WTC11 (cell line): ENCODE measurements at places on chromosomes 1 and 21.

- no peak for DNase-seq
Observed at GRCh38 chr1:158020259-158020885, 26.9 kb downstream of the KIRREL1 start.

- no peak for DNase-seq
Observed at GRCh38 chr1:58515794-58516401, 30.6 kb downstream of the OMA1 start.

- DNase-seq, result no peak
Observed at GRCh38 chr1:41720861-41721410, 197.8 kb downstream of the HIVEP3 start.

GRCh38 chr1:118223426-118223825 is 38.4 kb upstream of the SPAG17 start:
- DNase-seq, result peak; percentile 64

GRCh38 chr1:222037720-222038119 is 295.8 kb upstream of the DUSP10 start:
- DNase-seq, result no peak

GRCh38 chr21:15414057-15414456 is 315.7 kb upstream of the USP25 start:
- no peak for DNase-seq

- DNase-seq, result no peak
Observed at GRCh38 chr1:183480971-183481441, 8.7 kb downstream of the SMG7 start.

GRCh38 chr21:42395905-42396651 is at the start of gene TMPRSS3:
Gene TMPRSS3 (minus strand): TSS chr21:42396052. CDS start chr21:42395417, 635 bp downstream.
- DNase-seq, result no peak

DNA sequence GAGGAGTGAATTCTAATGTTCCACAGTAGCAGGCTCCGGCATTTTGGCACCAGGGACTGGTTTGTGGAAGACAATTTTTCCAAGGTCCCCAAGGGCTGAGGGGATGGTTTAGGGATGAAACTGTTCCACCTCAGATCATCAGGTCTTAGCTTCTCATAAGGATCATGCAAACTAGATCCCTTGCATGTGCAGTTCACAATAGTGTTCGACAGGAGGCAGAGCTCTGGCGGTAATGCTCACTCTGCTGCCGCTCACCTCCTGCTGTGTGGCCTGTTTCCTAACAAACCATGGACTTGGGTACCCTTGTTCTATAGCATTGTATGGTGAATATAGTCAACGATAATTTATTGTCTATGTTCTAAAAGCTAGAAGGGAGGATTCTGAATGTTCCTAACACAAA is 16.6 kb downstream of the CRNN start:
- DNase-seq, result no peak

DNA sequence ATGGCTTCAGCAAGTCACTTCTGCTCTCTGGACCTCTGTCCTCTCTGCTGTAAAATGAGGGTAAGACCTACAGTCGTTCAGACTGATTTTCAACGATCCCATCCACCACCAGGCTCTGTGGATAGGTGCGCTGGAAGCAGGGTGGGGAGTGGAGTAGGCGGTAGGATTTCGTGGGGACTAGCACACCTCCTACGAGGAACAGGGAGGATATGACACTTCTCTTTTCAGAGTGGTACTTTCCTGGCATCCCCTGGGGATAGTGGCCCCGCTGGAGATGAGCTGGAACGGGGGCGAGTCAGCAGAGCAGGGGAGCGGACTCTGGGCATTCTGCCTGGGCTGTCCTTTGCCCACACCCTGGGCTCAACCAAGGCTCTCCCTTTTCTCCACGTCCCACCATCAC is 17.7 kb downstream of the ETNK2 start:
- DNase-seq, result no peak

- no peak for DNase-seq
Observed at GRCh38 chr1:66606362-66607065, 72.6 kb downstream of the SGIP1 start.

GRCh38 chr1:86906419-86906818 is 7.5 kb downstream of the SELENOF start:
- no peak for DNase-seq

DNA sequence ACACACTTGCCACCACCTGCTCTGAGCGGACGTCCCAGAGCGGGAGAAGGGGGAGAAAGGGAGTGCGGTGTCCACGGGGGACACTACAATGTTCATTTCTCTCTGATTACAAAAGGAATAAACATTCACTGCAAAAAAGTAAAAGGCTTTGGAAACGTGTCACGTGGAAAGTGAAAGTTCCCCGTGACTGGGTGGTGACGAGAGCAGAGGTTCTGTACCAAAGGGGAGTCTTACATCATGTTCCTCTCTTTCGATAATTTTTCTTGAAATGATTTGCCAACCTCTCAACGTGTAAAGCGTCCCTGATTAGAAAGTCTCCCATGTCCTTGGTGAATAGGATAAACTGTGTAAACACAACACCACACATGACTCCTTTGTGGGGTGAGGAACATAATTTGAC is 22.0 kb upstream of the PRDM15 start:
- no peak for DNase-seq

DNA sequence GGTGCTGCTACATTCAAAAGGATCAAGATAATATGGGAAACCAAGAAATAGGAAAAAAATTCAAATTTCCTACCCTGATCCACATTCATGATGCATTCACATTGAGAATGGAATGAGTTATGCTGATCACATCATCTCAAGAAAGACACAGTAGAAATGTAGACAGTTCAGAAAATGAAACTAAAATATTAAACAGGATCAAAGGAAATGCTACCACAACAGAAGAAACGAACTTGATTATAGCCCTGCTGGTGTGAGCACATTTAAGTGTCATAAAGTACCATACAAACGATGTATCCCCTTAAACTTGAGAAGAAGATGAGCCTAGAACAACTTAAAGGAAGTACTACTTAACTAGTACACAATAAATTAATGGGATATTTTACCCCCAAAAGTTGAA is 21.3 kb downstream of the SYDE2 start:
- DNase-seq, result no peak

DNA sequence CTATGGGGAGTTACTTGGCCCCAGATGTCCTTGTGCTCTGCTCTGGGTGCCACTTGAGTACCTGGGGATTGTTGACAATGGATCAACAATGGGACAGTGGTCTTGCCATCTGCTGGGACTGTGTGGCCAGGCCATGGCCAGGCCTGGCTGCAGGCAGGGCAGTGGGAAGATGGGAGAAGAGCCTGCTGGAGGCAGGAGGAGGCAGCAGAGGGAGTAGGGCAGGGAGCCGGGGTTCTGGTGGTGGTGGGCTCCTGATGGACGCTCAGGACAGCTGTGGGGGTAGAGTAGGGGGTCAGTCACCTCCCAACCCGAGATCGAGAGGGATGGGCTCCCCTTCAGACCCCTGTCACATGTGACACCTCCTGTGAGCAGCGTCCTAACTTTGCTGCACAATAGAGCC is 81.0 kb downstream of the ARHGEF10L start:
- no peak for DNase-seq

GRCh38 chr1:94803517-94804441 is 16.4 kb upstream of the SLC44A3 start:
- no peak for DNase-seq

GRCh38 chr1:115255154-115255553 is 82.9 kb downstream of the NGF start:
- DNase-seq, result no peak

- no peak for DNase-seq
Observed at GRCh38 chr1:21663248-21663950, 5.8 kb downstream of the RAP1GAP start.

DNA sequence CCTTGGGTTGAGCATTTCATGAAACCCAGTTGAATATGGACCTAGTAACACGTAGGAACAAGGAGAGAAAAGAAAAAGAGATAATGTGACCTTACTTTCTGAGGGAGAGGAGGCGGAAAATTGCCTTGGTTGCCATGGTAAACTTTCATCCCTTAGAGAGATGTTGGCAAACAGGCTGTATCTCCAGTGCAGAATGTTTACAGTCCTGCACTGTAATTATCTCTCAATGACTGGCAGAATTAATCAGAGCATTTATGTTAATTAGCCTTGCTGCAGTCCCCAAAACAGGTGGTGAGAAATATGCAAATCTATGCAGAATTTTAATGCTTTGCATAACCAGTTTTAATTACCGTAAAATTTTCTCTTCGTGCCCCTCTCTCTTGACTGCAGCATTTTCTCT is 147.3 kb downstream of the CD247 start:
- DNase-seq, result no peak

GRCh38 chr1:56396581-56396980 is 182.8 kb downstream of the PLPP3 start:
- no peak for DNase-seq

DNA sequence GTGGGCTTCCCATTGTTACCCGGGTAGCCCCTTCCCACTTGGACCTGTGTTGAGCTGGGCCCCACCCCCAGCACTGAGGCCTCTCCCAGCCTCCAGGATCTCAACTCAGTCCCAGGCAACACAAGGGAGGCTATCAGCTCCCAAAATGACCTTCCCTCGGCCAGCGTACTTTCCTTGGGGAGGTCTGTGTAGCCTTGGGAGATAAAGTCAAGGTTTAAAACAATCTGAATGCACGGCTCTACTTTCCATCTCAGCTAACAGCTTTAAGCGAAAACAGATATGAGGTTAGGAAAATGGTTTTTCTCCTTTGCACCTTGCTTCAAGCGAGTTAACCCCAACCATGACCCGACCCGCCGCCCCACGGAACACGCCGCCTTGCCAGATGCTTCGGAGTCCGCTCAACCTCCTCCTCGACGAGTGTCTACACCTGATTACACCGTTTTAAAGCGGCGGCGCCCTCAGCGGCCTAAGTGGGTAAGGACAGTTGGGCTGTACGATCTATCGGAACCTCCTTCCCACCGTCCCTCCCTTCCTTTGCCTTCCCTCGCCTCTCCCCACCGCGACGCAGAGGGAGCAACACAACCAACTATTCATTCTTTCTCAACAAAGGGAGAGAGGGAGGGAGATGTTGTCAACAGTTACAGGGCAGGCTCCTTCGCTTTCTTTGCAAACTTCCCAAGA is 1.1 kb downstream of the BCAR3 start:
- DNase-seq, result peak; percentile 89

- no peak for DNase-seq
Observed at GRCh38 chr1:174531751-174532150, 84.0 kb downstream of the GPR52 start.

DNA sequence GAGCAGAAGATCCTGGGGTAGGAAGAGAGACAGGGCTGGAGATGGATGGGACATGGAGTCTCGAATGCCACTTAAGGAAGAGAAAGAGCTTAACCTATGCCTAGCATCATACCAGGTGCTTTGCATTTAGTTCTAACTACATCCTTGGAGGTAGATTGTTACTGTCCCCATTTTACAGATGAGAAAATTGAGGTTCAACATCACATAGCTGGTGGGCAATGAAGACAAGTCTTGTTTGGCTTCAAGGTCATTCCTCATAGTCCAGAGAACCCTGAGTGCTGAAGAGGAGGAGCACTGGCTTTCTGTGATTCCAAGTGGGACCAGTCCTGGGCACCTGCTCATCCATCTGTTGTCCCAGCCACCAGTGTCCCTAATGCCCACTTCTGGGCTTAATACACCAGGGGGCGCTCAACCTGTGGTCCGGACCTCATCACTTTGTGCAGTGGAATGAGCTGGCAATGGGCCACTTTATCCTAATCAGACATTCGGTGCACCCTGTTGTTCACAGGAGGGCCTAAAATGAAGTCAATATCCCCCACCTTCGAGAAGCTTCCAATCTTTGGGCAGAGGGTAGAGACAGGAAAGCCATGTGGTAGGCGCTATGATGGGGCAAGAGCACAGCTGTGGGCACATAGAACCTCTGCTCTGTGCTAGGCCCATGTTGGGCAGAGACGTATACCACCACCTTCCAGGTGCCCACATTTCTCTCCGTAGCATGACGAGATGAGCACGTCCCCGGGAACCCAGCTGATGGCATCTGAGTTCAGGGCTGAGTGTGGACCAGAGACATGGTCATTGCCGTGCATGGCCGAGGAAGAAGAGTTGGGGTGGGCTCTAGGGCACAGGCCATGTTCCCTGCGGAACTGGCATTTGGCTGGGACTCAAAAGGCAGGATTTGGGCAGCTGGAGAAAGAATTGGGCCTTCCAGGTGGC is 9.2 kb downstream of the RPS6KA1 start:
- DNase-seq, result peak; percentile 65

DNA sequence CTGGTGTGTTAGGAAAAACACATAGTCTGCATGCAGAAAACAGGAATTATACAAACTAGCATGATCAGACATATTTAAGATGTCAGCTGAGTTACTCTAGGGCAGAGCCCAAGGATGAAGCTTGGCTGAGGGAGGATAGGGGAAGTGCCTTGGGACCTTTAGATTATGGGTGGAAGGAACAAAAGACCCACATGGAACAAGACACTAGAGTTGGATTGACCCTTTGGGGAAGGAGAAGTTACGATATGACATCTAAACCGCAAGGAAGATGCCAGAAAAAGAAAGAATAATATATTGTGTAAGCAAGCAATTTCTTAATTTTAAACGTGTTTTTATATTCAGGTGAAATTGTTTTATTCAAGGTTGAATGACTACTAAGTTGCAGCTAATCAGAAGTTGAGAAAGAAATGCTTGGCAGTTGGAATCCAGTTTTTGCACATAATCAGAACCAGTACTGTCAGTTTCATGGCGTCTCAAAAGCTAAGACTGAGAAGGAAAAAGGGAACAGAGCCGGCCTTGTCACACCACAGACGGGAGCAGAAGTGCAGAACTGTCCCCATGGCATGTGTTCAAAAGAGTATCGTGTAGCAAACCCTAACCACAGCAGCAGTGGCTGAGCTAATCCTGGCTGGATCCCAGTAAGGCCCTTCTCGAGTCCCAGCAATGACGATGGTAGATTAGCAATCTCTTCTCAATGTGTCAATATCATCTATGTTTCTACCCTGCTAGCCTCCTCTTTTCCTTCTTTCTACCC is 31.2 kb upstream of the IFNAR2 start:
- DNase-seq, result no peak
